ENCODE measurements at places on chromosomes 1 and 21.

- no peak for DNase-seq
Measured at GRCh38 chr1:206955476-206956451, 9.5 kb upstream of the PIGR start.

DNA sequence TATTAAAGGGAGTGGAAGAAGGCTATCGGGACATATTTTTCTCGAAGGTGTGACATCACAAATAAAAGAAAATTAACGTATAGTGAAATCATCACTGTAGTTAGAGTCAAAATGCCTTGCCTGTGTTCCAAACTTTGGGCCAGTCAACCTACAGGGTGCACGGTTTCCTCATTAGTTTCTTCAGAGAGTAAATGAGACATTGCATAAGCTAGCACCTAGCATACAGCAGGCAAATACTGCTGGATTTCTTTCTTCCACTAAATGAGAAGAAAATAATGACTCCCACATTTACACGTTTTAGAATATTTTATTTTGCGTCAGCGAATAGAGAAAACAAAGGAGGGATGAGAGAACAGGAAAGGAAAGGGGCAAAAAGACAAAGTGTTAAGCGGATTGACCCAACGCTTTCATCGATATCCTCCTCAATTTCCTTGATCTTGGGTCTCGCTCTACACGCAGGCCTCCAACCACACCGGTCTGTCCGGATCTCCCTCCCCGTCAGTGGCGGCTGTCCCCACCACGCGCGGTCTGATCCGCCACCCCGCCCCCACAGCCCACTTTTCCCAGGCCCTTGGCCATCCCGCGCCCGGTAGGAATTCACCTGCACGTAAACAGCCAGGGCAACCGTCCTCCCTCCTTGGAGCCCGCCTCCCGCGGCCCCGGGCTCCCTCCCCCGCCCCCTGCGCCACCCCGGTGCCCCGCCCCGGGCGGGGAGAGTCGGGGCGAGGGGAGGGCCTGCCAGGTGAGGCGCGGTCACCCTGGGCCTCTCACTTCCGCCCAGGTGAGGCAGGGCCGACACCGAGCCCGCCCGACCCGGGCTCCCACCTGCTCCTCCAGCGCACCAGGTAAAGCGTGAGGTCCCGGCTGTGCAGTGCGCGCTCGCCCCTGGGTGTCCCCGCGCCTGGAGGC is at the start of gene PATJ:
PATJ (plus strand) TSS at position 770 of the 909 bp plus-strand sequence. CDS start 20,413 bp downstream, outside the sequence.
- DNase-seq = no peak

DNA sequence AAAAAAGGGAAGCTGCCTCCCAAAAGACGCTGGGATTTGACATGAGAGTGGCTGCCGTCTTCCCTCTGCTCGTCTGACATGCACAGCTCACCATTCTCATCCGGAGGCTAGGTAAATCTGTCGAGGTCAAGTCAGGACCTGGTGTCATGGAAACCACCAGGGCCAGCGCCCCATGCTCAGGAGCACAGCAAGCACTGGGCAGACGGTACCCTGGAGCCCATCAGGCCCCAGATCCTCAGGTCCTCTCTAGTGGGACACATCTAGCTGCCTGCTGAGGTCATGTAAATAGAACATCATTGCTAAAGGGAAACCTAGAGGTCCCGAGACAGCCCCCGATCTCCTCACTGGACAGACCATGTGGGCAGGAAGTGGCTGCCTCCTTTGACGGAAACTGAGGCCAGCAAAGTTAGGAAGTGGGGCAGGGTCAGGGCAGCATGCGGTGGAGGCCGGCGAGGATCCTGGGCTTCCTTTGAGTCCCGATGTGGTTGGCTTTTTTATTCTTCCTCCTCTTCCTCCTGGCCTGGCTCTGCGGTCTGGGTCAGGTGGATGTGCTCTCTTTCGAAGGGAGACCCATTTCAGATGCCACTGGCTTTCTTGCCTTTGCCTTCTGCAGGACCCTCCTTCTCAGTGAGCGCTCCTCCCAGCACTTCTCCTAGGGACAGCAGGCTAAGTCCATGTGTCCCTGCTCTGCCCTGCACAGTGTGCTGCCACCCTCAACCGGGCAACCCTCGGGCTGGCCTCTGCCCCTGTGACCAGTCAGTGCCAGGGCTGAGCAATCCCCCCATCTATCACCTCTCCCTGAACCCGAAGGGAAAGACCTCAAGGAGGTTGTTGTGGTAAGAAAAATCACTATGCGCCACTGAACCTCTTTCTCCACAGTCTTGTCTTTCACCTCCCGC is 5.9 kb downstream of the AGT start:
- DNase-seq = no peak

GRCh38 chr1:116712510-116712909 is 41.7 kb upstream of the CD2 start:
- no peak for DNase-seq

DNA sequence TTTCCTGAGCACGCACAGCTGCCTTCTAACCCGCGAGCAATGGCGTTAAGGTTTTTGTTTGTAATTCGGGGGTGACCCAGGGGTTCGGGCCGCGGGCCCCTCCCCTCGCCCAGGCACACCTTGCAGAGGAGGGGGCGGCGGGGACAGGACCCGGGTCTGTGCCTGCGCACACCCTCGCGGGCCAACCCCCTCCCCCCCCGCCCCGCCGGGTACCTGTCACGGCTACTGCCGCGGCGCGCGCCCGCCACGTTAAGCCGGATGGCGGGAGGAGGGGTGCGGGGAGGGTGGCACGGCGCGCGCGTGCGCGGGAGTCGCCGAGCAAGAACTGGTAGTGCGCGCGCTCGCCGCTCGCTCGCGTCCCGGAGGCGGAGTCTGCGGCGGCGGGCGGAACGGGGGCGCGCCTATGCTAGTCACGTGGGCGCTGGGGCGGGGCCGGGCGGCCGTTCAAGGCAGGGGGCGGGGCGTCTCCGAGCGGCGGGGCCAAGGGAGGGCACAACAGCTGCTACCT is at the start of gene TPTE:
TPTE (plus strand) TSS at position 493 of the 508 bp plus-strand sequence. CDS start 17,141 bp downstream, outside the sequence.
- DNase-seq = no peak

DNA sequence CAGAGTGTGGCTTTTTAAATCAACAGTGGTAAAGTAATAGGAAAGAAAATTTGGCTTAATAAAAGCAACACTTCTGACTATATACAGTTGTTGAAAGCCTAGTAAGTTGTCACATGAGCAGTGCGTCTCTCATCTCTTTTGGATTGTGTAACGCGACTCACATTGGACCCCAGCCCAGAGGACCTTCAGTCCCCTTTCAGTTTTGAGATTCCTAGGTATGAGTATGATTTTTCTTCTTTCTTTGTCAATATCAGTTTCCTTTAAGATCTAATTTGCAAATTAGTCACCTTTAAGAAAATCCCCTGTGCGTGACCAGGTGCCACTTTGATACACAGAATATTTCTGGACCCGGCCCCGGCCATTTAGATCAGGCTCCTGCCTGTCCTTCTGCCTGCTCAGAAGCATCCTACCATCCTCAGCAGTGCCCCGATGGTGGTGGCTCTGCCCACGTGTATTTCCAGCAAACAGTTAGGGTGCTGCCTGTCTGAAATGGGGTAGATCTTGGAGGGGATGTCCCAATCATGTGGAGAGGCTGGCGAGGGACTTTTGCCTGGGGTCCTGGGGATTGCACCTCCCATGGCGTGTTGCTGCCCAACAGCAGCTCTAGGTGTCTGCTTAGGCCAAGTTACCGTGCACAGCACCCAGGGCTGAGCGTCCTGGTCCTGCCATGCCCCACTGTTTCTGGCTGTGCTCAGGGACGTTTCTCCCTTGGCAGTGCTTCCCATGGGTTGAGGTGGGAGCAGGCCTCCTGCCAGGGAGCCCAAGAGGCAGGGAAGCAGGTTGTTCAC is 21.1 kb downstream of the SNAP47 start:
- DNase-seq = no peak

- no peak for DNase-seq
Measured at GRCh38 chr1:63960326-63960725, 186.5 kb downstream of the ROR1 start.
